ENCODE measurements at places on chromosomes 7 and 10.

- no peak for DNase-seq
Observed at GRCh38 chr7:135109976-135110375, 37.9 kb upstream of the TMEM140 start.

- peak; percentile 20 for DNase-seq
Observed at GRCh38 chr7:74606101-74606908, 51.2 kb upstream of the GTF2I start.

DNA sequence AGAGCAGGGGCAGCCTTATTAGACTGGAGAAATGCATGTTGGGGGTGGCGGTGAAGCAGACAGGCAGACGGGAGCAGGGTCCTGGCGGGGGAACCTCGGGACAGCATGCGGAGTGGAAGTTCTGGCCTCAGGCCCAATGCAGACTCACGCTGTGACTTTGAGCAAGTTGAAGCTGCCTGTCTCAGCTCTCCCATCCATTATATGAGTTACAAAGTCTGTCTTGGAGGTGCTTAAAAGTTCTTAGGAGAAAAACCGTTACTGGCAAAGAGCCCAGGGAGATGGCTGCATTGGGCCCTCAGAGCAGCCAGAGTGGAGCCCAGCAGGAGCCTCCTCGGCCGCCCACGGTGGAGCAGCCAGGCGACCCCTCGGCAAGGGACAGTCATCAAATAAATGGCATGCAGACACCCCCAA is 509.5 kb downstream of the PLXNA4 start:
- no peak for DNase-seq

DNA sequence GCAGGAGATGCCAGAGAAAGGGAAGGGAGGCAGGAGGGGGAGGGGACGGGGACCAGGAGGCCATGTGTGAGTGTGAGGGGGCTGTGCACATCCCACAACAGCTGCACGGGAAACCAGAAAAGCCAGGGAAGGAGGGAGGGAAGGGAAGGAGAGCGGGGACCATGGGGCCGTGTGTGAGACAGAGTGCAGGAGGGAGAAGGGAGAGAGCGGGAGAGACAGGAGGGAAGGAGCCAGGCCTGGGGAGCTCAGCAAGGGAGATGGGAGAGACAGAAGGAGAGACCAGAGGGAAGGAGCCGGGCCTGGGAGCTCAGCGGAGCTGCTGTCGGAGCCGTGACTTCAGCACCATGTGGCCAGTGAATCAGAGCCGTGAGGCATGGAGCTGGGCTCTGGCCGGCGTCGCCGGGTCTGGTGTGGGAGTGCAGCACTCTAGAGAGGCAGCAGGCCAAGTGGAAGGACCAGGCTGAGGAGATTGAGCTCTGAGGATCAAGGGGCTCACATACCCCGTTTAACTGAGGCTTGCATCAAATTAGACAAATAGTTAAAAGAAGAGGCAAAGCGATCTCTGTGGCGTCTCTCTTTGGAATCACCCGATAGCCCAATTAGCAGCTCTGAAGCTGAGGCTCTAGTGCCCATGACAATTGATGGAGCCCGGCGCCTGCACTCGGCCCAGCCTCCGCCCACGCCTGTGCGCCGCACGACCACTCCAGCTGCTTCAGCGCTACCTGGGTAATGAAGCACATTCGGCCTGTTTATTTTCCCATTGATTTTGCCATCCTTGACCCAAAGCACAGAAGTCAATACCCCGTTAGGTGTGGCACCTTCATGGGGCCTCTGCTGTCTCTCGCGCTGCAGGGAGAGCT is 150.4 kb downstream of the MAD1L1 start:
- no peak for DNase-seq

DNA sequence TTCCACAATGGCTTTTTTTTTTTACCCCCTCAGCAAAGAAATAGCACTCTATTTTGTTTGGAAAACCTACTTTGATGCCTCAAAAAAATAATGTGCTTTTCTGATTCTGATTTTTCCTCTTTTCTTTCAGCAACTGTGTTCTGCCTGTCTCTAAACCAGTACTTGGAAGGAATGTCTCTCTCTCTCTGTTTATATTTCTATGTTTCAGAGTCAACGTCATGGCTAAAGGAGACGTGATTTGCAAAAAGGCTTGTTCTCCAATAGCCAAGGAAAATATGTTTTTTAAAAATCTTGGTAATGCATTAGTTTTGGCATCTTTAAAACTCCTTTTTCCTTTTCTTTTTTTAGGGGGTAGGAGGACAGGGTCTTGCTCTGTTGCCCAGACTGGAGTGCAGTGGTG is 56.0 kb upstream of the SDK1 start:
- DNase-seq = no peak

GRCh38 chr10:124727361-124727960 is 16.7 kb downstream of the FAM53B start:
- DNase-seq = no peak

- no peak for DNase-seq
Observed at GRCh38 chr10:129898706-129899268, 65.3 kb downstream of the EBF3 start.

DNA sequence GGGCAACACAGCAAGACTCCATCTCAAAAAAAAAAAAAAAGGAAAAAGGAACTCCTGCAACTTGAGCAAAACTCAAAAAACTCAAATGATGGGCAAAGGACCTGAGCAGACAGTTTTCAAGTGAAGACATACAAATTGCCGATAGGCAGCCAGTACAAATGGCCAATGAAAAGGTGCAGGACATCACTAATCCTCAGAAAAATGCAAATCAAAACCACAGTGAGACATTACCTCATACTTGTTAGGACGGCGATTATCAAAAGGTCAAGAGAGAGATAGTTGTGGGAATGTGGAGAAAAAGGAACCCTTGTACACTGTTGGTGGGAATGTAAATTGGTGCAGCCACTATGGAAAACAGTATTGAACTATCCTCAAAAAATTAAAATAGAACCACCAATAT is 16.8 kb downstream of the SVOPL start:
- no peak for DNase-seq

DNA sequence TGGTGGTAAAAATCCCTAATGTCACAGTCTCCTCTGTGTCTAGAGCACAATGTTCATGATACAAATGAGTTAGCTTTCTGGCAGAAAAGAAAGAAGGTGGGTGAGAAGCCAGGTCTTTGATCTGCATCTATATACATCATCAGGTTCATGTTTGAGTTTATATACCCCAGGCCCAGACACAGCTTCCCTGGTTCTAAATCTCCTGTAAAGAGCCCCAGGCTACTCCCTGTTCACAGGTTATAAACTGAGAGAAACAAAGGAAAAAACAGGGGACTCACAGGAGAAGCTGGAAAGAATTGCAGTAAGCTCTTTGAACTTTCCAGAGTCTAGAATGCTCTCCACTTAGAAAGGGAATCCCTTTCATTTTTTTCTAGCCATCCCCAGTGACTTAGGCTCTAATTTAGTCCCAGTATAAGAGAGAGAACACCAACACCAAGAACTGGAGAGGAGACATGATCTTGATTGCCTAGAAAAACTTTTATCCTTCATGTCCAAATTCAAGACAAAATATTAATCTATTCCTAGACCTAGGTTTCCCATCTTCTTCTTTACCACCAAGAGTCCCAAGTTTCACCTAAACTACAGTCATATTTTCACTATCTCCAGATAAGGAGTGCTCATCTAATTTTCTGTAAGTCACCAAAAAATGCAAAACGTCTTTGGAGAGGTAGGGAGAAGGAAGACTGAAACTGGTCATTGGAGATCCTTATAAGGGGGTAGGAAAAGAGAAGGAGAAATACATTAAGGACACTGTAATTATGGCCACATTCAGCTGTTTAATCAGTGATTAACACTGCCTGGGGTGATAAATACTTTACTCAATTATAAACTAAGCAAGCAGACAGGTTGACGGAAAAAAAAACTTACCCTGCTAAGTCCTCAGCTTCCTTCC is 469 bp downstream of the MSS51 start:
- DNase-seq = no peak

DNA sequence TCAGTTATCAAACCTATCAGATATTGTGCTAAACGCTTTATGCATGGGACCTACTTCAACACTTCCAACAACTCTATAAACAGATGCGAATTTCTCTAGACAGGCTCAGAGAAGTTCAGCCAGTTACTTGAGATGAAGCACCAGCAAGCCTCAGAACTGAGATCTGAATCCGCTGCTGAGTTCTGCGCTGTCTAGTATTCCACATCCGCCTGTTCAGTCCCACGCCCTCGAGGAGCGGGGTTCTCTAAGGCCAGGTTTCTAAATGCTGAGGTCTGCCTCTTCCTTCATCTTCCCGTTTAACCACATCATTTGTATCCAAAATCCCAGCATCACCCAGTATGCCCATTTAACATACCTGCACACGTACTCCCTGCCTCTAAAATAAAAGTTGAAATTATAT is 297.8 kb upstream of the ZNF32 start:
- DNase-seq = no peak

- DNase-seq = no peak
Observed at GRCh38 chr7:107024906-107025305, 19.6 kb upstream of the PRKAR2B start.

- no peak for DNase-seq
Observed at GRCh38 chr7:87028636-87029035, 30.8 kb downstream of the ELAPOR2 start.

- DNase-seq = no peak
Observed at GRCh38 chr10:102761981-102762380, 18.2 kb downstream of the WBP1L start.

- DNase-seq = no peak
Observed at GRCh38 chr10:90919683-90920574, 958 bp downstream of the ANKRD1 start.

All from CD4-positive, alpha-beta T cell treated with Interleukin-2 at 100 ng/mL for 4 hours (primary cell).